ENCODE measurements at places on chromosomes 7 and 10.
A peak's percentile ranks its signal among the peaks of the same experiment; 100 is the strongest.

DNA sequence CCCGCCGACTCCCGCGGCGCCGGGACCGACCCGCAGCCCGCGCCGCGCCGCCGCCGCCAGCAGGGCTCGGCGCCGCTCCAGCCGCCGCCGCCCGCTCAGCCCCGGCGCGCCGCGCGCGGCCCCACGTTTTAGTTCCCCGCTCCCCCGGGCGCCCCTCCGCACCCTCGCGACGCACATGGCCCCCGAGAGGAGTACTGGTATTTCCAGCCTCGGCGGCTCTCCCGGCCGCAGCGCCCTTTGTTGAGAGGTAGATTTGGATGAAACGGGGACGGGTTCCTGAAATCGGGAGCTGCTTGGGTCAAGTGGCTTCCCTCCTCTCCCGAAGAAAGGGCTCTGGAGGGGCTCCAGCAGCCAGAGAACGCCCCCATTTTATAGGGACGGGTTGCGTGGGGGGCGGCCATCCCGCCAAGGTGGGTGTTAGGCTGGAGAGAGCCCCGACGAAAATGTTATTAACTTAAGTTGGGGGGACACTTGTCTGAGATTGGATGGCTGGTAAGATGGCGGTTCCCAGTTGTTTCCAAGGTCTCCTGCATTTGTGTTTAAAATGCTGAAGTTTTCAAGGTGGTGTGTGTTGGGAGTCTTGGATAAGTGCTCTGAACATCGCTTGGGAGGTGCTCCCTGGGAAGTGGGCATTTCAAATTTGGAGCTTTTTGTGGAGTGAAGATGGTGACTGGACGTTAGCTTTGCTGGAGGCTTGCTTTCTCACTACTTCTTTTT, 1.2 kb downstream of the BMI1 start:
- DNase-seq, result peak; percentile 13

GRCh38 chr7:28761505-28761904, 196.6 kb downstream of the TRIL start:
- no peak for DNase-seq

DNA sequence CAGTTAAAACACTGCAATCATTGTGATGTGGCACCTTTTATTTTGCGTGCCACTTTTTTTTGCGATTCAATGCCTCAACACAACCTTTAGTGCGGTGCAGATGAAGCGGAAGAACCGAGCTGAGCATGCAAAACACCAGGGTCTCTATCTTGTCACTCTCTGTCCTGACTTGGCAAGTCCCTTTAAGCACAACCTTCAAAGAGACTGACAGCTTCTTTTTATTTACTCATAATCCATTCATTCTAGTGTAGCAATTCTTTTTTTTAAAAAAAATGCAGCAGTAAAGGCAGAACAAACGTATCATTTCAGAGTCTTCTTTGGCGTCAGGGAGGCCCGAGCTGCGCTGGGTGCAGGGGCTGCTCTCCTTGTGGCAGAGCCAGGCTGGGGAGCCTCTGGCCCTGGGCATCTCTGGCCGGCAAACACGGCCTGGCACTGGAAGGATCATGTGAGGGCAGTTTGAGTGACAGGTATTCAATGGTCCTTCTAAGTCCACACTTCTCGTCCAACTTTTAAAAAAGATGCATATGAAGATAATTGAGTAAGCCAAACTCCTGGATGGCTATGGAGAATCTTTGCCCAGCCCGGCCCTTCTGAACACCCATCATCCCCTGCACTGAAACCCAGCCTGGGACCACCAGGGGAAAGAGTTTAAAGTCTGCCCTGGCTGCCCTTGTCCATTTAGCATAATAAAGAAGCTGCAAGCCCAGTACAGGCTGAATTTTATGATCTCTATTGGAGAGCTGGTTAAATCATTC, 3.9 kb downstream of the PTF1A start:
- no peak for DNase-seq

DNA sequence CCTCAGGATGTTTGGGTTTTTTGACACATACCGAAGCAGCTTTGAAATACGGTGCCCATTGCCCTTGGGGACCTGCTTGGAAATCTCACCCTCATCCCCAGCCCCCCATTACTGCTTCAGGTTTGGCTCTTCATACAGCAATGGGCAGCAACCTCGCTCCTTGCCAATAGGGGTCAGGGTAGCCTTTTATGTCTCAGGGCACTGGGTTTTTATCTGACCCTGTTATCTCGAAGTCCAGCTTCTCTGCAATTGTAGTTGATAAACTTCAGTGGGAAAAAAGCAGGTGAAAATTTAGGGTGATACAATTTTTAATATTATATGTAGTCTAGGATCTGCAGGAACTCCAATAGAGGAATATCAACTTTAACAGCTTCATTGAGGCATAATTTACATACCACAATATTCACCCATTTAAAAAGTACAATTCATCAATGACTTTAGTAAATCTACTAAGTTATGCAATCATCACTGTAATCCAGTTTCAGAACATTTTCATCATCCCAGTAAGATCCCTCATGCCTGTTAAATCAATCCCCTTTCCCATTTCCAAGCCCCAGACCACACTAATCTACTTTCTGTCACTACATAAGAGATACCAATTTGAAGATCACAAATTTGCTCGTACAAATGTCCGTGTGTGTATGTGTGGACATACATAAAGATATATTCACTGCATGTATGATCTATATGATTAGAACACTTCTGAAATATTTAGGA, 386.2 kb downstream of the KCNMA1 start:
- peak; percentile 45 for DNase-seq

DNA sequence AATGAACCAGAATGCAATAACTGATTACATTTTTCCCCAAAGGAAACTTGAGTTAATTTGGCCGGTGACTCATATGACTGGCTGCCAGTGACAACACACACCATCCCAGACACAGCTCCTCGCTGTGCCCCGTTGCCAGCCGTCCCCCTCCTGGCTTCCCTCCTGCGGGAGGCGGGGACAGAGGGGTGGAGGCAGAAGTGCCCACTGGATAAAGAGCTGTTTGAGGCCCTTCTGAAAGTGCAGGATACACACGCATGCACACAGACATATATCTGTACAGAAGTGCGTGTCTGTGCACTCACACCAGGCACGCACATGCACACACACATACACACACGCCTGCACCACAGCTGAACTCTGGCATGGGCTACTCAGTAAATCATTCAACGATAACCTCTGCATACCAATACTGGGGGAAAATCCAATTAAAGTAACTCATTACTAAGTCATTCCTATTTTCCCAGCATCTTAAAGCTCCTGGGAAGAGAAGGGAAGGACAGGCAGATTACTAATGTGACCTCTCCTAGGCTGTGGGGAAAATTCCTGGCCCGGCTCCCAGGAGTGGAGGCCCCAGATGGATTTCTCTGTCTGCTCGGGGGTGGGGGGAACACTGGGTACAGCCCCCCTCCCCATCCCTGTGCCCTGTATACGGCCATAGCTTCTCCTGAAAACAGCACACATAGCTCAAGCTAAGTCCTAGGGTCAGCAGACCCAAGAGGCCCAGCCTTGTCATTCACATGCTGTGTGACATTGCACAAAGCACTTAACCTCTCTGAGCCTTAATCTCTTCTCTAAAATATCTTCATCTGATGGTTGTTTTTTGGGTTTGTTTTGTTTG, 52.3 kb upstream of the MYL10 start:
- peak; percentile 94 for DNase-seq

DNA sequence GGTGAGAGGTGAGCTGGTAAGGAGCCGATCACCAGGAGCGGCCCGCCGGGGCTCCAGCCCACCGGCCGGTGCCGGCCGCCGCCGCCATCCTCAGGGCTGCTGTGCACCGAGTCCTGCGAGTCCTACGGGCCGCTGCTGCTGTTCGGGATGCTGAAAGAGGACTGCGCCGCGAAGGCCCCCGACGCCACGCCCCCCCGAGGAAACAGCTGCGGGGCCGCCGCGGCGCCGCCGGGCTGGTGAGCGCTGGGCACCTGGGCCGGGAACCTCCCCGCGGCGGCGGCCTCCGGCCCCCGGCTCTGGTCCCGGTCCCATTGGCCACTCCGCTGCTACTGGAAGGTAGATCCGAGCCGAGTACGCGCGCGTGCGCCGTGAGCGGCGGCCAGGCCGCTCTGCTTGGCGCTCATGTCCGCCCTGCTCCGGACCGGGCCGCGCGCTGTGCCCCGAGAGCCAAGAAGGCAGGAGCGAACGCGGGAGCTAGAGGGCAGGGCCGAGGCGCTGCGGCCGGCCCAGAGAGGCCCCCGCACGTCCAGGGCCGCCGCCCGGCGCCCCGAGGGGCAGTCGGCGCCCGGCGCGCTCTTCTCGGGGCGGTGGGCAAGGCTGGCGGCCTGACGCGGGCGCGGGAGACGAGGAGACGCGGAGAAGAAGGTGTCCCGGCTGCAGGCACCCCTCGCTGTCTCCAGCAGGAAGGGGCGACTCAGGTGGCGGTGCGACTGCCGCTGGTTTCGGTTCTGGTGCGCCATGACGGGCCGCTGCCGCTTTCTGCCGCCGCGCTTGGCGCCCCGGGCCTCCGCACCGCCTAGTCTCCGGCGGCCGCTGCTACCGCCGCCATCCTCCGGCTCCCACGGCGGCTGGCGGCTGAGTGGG, 121.3 kb upstream of the WIPF3 start:
- DNase-seq, result peak; percentile 74

DNA sequence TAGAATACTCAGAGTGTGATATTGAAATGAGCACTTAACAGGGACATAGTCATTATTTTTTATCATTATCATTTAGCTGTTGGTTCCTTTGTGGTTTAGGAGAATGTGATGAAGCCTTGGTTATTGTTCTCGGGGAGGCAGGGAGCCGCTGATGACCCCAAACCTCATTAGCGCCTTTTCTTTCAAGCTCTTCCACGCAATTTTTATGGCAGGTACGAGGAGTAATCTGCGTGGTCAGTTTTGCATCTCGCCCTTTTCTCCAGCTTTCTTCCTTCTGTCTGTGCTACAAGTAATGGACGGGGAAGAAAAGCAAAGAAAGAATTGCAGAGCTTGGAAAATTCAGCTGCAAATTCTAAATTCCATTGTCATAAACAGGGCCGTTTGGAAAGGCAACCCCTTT, 338.4 kb downstream of the GLRX3 start:
- no peak for DNase-seq

- DNase-seq, result peak; percentile 52
Observed at GRCh38 chr10:42875798-42876341, 93.3 kb downstream of the BMS1 start.

- DNase-seq, result no peak
Observed at GRCh38 chr10:10515479-10516204, 502.0 kb upstream of the CELF2 start.

DNA sequence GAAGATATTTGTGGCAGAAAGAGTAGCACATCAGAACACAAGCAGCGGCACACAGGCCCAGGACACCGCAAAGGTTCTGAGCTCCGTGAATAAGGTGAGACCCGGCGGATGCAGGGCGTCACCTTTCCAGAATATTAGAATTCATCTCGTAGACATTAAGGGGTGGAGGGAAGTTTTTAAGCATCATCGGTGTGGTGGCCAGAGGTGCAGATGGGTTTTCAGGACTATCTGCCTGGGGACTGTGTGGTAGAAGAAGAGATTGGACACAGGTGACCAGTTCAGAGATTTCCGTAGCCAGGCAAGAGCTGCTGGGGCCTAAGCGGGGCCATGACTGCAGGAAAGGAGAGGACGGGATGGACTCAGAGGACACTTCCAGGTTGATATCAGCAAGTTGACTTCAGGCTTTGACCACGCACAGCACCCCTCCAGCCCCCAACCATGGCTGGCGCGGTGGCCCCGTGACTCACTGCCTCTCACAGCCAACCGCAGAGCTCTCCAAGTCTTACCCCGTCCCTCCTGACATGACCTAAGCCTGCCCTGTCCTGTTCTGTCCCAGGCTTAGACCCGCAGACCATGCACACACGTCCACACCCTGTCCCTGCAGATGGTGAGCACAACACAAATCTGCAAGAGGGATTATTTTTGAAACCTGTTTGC, 97.2 kb downstream of the OAT start:
- DNase-seq, result no peak

DNA sequence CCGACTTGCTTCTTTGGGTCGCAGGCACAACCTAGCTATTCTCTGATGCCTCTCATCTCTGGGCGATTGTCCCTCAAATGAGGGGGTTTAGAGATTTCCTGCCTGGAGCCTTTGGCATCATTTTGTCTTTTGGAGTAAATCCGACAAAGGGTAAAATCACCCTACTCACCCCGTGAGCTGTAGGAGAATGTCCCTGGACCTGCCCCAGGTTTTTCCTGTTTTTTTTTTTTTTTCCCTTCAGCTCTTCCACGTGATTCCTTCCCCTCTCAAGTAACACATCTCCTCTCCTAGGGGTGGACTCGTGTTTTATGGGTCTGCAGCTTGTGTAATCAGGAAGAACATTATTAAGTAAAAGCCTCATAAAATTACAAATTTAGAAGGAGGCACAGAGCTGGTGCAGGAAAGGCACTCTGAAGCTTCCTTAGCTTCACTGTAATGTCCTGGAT, 128.4 kb upstream of the ZNF746 start:
- no peak for DNase-seq

GRCh38 chr7:87067788-87068187, 8.3 kb upstream of the ELAPOR2 start:
- no peak for DNase-seq

DNA sequence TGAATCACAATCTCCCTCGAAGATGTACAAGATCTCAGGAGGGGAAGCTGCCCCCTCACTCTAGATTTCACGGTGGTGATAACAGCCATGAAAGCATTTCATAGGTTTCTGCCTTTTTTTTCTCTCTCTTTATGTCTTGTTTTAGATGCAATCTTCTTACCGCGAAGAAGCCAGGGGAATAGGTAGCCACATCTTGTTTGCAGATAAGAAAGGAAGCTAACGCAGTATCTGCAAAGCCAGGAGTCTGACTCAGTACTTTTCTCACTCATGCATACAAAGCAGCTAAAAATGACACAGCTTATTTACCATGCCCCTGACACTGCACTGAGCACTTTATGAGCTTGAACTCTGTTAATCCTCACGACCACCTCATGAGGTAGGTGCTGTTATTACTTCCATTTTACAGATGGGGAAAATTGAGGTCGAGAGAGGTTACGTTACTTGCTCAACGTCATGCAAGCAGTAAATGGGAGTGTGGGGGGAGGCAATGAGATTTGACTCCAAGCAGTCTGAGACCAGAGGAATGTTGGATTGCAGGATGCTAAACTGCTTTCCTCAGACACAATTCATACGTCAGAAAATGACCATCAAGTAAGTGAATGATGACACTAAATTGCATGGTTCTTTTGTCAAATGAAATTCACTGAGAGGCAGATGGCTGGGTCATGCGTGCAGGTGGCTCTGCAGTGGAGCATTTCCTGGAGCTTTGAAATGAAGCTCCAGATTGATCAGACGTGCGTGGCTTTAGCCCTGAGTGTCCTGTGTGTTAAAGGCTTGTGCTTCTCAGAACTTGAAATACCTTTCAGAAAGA, 3.3 kb downstream of the MAP3K8 start:
- peak; percentile 25 for DNase-seq
